ENCODE measurements at places on chromosomes 5 and 9. TPM values are rescaled to one million over a fixed set of nuclear protein-coding genes. Genes with fewer than 3 reads are reported as not detected.
A peak's percentile ranks its signal among the peaks of the same experiment; 100 is the strongest.

- no peak for DNase-seq
Observed at GRCh38 chr5:76855961-76856360, 6.1 kb downstream of the S100Z start.

DNA sequence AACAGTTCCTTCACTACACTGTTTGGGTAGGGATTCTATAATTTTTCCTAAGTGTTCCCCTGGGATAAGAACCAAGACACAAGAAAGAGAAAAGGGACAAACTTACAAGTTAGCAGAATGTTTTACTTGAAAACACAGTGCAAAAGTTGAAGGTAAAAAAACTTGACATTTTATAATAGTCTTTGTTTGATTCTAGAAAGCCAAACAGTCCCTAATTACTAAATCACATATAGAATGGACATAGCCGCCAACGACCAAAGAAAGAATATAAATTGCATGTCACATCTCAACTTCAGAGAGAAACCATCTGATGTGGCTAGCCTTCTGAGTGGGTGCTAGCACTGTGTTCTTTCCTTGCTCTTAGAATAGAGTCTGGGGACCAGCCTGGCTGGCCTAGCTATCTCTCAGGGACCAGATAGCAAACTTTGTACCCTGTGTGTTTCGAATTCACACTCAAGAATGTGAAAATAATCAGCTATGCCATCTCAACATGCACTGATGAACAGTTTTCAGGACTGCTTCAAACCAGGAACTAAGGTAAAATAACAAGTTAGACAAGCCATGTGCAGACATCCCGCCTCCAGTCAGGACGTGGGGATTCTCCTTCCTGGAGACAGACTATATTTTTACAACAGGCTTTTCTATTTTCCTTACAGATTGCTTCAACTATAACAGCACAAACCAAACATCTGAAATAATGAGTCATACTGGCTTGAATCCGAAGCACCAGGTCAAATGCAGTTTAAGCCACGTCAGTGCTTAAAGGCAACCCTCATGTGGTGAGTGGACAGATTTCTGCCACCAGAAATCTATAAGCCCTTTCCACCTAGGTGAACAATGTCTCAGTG is 53.7 kb downstream of the LHFPL2 start:
- peak; percentile 96 for DNase-seq

The ARID3C gene
- total RNA-seq: 0.45 TPM

The CARTPT gene
- total RNA-seq: not detected

DNA sequence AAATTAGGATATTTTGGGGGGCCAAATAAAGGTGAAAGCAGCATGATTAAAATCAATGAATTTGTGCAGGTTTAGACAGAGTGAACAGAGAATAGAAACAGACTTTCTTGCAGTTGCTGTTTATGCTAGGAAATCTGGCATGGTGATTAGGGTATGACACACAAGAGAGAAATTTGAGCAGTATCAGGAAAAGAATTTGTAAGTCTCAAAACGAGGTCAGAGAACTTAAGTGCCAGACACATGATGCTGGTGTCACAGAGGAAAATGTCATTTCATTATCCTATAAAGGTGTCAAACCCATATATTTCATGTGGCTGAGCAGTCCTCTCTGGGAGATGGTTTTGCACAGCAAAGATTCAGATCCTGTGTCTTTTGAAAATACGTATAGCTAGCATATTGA is 15.7 kb downstream of the LVRN start:
- peak; percentile 71 for DNase-seq

Measured in LHCN-M2 (cell line).